D721Med (cell line): ENCODE measurements at places on chromosomes 7 and 10.

DNA sequence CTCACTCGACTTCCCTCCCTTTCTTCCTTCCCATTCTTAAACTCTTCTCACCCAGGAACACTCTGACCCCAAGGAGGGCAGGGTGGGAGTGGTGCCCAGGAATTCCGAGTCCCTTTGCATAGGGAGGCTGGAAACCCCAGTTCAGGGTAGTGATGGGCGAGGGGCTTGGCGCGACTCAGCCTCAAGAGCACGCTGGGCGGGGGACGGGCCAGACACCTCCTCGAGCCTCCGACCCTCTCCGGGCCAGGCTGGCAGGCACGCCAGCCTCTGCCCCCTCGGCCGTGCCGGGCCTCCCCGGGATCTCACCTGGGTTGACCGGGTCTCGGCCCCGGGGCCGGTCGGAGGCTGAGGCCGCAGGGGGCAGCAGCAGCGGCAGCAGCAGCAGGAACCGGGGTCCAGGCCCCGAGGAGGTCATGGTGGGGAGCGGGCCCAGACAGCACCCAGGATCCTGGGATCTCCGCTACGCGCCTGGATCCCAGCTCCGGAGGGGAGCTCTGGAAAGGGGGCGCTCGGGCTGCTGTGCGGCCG is 457 bp downstream of the PLOD3 start:
- DNase-seq = no peak

- no peak for DNase-seq
Measured at GRCh38 chr7:18167815-18168214, 140.2 kb upstream of the PRPS1L1 start.

GRCh38 chr10:14815681-14816080 is 22.2 kb downstream of the CDNF start:
- no peak for DNase-seq

- no peak for DNase-seq
Measured at GRCh38 chr7:39987641-39988347, 37.7 kb downstream of the CDK13 start.

GRCh38 chr10:83954193-83954799 is 185.0 kb upstream of the GHITM start:
- DNase-seq = no peak

DNA sequence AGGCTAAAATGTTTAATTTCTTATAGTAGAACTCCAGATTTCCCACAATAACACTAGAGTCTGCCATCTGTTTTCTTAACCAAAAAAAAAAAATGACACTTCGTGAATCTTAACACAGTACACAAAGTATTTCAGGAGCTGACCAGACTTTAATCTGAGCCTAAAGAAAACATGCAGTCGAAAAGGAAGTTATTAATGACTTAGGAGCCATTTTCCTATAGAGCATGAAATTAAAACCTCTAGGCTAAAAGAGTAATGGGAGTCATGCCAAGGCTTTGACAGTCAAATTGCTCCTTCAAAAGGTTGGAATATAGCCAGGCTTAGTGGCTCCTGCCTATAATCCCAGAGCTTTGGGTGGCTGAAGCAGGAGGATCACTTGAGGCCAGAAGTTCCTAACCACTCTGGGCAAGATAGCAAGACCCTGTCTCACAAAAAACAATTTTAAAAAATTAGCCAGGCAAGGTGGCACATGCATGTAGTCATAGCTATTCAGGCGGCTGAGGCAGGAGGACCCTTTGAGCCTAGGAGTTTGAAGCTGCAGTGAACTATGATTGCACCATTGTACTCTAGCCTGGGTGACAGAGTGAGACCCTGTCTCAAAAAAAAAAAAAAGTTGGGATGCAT is 13.6 kb downstream of the MICU1 start:
- no peak for DNase-seq

- DNase-seq = no peak
Measured at GRCh38 chr10:123262456-123262855, 108.3 kb downstream of the BUB3 start.

DNA sequence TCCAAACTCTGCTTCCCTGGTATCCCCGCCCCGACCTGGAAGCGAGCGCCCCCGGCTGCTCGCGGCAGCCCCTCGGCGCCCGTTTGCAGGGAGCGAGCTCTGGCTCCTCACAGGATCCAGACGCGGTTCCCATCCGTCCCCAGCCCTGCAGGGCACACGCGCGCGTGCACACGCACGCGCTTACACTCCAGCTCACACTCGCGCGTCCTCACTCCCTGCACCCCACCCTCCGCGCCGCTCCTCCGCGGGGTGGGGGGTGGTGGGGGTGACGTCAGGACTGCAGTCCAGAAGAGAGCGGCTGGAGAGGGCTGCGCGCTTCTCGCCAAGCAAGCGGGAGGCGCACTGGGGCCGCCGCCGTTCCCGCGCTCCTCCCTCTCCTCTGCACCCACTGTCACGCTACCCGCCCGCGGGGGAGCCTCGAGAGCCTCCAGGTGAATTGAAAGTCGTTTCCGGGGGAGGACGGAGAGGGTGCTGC is 255.6 kb downstream of the OTUD1 start:
- no peak for DNase-seq

GRCh38 chr10:10860455-10860976 is 157.2 kb upstream of the CELF2 start:
- DNase-seq = no peak

DNA sequence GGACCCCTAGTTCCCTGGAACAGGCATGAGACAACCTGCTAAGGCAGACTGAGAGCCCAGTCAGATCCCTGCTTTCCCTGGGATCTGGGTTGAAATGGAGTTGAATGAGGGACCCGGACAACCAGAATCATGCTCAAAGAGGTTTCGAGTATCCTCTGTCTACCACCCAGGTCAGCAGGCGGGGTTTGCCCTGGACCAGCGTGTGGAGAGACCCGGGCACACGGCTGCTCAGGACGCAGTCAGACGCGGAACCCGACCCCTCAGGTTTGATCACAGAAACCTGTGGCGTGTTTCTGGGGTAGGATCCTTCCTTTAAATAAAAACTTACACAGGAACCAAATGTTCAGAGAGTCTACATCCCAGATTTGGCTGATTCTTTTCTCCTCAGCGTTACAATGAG is 330.6 kb downstream of the PTPRN2 start:
- no peak for DNase-seq

DNA sequence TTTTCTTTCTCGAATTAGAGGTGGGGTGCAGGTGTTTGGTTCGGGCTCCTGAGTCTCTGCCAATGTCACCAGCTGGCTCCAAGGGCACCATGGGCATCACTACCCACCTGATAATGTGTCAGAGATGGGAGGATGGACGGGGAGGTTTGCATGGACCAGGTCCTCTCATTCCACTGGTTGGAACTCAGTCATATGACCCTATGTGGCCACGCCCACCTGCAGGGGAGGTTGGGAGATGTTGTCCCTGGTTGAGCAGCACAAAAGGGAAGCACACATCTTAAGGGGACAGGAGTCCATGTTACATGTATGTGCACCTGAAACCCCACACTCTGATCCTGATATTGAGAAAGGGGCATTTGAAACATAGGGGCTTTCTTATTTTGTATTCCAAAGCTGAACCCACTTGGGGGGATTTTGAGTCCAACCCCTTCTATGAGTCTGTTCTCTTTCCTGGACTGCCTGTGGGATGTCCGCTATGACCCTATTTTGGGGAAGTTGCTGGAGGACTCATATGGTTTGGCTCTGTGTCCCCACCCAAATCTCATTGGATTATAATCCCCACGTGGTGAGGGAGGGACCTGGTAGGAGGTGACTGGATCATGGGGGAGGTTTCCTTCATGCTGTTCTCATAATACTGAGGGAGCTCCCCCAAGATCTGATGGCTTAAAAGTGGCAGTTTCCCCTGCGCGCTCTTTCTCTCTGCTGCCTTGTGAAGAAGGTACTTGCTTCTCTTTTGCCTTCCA is 66.9 kb upstream of the BAIAP2L1 start:
- DNase-seq = no peak

DNA sequence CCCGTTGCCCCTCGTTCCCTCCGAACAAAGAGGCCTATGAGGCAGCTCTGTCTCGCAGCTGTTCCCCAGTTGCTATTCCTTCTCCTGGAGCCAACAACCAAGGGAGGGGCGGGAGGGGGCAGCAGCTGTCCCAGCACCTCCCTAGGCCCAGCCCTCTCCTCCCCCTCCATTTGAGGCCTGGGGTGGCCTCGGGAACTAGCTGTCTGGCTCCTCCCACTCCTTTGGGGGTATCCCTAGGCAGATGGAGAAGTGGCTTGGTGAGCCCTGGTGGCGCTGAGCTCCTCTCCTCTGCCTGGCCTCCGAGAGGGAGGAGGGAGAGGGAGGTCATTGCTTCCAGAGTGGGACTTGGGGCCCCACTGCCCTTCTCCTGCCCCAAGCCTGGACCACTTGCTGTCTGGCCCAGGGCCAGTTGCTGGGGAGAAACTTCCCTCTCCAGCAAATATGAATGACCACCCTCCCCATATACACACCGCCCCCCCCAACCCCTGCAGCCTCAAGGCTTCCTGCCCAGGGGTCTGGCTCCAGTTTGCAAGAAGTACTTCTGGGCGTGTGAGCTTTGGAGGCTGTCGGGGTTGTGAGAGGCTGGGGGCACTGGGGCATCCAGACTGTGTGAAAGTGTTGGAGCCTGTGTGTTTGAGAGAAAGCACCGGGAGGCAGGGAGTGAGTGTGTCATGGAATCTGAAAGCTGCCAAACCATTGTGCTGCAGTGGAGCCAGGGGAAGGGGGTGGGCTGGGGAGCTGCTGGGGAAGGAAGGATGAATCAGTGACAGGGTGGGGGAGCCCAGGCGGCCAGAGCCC is 3.1 kb downstream of the FLNC start:
- DNase-seq = no peak

GRCh38 chr10:107141524-107142061 is 22.9 kb downstream of the SORCS1 start:
- no peak for DNase-seq

- DNase-seq = no peak
Measured at GRCh38 chr10:107083388-107084009, 81.0 kb downstream of the SORCS1 start.

- DNase-seq = no peak
Measured at GRCh38 chr10:47336387-47337134, 11.6 kb upstream of the RBP3 start.

GRCh38 chr7:13321316-13321715 is 633.9 kb downstream of the ARL4A start:
- no peak for DNase-seq

DNA sequence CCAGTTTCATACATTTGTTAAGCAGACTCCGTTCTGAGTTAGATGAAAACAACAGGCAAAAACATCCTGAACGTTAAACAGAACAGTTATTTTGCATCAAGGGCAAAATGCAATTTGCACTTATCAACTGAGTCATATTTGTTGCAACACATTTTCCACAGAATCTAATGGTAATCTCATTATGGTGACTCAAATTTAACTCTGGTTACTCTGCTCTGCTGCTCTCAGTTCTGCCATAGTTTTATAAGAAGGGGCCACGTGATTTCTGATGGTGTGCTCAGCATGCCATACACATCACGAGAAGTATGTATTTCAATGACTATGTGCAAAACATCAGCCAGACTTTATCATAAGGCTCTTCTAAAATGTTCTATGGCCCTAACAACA is 148.8 kb downstream of the CHCHD3 start:
- DNase-seq = no peak

DNA sequence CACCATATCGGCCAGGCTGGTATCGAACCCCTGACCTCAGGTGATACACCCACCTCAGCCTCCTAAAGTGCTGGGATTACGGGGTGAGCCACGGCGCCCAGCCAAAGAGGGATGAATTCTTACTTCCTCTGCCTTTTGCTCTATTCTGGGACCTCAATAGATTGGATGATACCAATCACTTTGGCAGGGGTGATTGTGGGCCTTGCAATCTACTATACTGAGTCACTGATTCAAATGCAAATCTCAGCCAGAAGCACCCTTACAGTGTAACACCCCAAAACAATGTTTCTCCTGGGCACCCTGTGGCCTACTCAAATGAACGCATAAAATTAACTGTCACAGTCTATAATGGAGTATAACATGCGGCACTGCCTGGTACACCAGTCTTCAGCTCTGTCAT is 596.7 kb upstream of the LRRTM3 start:
- DNase-seq = no peak

- no peak for DNase-seq
Measured at GRCh38 chr7:94394437-94395140, at the start of gene COL1A2. Gene COL1A2 (plus strand): TSS chr7:94394895. CDS start chr7:94395032, 137 bp downstream.

GRCh38 chr10:62076891-62077290 is 175.4 kb downstream of the ARID5B start:
- no peak for DNase-seq
